T-cell (primary cell): ENCODE measurements at places on chromosomes 6 and 20.

- DNase-seq = no peak
Observed at GRCh38 chr6:52407467-52407866, 12.7 kb upstream of the EFHC1 start.

GRCh38 chr20:39294137-39294725, 332.1 kb downstream of the DHX35 start:
- DNase-seq = no peak

- no peak for DNase-seq
Observed at GRCh38 chr6:143357152-143357551, 93.3 kb downstream of the ADAT2 start.

DNA sequence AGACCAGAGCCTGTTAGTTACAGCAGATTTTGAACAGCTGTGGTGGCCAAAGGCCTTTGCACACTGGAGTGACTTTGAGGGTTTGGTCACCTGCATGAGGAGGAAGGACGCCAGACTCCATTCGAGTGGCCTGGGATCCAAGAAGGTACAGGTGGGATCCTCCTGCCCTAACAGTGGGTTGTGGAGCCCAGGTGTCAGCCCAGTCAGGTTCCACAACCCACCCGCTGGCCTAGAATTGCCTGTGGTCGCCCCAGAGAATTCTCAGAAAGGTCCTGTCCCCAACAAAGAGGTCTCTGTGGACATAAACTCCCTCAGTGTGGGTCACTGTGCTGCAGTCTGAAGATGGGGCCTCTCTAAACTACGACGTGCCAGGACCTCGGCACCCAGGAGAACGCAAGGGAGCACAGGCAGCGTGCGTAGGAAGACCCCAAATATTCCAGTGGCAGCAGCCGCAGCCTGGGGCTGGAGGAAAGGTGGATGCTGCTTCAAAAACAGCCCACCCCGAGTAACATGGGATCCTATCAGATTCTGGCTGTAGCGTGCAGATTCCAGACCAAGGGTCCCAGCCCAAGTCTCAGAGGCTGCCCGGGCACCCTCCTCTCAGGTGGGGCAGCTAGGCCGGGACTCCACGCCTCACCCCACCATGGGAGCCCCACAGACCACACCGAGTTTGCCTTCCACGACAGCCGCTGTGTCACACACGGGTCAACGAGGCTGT, 16.0 kb downstream of the ACSS1 start:
- no peak for DNase-seq

GRCh38 chr6:46704562-46704961, 16.9 kb downstream of the TDRD6 start:
- DNase-seq = no peak

DNA sequence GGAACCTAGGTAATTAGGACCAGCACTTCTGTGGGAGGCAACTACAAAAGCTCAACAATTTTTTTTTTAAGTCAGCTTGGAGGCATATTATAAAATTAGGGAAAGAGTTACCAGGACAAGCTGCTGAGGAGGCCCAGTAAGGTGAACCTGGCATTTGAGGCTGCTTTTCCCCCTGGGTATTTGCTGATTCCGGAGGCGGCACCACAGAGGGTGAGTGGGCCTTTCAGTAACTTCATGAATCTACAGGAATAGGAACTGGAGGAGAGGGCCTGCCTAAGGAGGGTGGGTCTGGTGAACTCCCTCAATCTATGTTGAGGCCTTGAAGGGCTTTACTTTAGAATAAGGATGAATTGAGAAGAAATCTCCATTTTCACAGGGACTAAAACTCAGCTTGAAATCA, 14.6 kb downstream of the TSPYL4 start:
- no peak for DNase-seq

- DNase-seq = no peak
Observed at GRCh38 chr6:109356237-109356636, 26.0 kb downstream of the CD164 start.

GRCh38 chr20:31881945-31882344, 11.5 kb downstream of the TTLL9 start:
- no peak for DNase-seq

GRCh38 chr20:64091770-64092169, 7.6 kb upstream of the LKAAEAR1 start:
- no peak for DNase-seq

GRCh38 chr20:7387638-7388193, 552.5 kb downstream of the HAO1 start:
- DNase-seq = no peak

GRCh38 chr6:40524797-40525585, 62.2 kb downstream of the LRFN2 start:
- no peak for DNase-seq

DNA sequence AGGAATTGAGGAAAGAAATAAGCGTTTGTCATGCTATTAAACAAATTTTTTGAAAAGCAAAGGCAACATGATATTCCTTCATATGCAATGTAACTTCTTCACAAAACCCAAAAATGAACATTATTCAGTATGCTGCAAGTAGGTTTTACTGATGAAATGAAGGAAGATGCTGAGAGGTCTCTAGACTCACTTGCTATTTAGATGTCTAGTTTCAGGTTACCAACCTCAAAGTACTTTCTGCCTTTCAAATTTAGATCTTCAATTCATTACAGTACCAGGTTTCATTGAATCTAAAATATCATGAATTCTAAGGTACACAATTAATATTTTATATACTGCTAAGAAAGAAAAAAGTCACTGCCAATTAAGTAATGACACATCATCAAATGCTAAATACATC, 39.9 kb downstream of the MYO6 start:
- no peak for DNase-seq

DNA sequence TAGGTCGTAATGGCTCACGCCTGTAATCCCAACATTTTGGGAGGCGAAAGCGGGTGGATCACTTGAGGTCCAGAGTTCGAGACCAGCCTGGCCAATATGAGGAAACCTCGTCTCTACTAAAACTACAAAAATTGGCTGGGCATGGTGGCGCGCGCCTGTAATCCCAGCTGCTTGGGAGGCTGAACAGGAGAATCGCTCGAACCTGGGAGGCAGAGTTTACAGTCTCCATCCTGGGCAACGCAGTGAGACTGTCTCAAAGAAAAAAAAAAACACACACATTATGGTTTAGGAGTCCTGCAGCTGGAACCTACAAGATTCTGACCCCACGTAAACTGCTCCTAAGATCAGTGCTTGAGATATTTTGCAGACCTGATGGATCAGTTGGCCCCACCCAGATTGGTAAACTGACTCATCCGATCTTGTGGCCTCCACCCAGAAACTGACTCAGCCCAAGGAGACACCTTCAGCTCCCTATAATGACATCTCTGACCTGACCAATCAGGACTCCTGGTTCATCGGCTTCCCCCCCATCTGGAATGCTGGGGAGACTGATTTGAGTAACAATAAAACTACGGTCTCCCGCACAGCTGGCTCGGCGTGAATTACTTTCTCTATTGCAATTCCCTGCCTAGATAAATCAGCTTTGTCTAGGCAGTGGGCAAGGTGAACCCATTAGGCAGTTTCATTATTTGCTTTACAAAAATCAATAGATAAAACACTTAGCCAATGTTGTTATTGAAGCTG, 96.2 kb upstream of the BTN3A2 start:
- DNase-seq = no peak

- no peak for DNase-seq
Observed at GRCh38 chr6:128350416-128351254, 169.8 kb downstream of the PTPRK start.

DNA sequence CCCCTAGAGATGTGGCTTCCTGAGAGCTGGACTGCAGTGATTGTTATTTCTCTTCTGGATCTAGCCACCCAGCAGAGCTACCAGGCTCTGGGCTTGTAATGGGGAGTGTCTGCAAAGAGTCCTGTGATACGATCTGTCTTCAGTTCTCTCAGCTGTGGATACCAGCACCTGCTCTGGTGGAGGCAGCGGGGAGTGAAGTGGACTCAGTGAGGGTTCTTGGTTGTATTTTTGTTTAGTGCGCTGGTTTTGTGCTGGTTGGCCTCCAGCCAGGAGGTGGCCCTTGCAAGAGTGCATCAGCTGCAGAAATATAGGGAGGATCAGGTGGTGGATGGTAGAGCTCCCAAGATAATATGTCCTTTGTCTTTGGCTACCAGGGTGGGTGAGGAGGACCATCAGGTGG, 33.7 kb downstream of the PAX1 start:
- no peak for DNase-seq

- DNase-seq = no peak
Observed at GRCh38 chr6:78062993-78063392, 410.2 kb downstream of the MEI4 start.
